Cardiac fibroblast (primary cell): ENCODE measurements at places on chromosomes 5 and 9.
A peak's percentile ranks its signal among the peaks of the same experiment; 100 is the strongest.

DNA sequence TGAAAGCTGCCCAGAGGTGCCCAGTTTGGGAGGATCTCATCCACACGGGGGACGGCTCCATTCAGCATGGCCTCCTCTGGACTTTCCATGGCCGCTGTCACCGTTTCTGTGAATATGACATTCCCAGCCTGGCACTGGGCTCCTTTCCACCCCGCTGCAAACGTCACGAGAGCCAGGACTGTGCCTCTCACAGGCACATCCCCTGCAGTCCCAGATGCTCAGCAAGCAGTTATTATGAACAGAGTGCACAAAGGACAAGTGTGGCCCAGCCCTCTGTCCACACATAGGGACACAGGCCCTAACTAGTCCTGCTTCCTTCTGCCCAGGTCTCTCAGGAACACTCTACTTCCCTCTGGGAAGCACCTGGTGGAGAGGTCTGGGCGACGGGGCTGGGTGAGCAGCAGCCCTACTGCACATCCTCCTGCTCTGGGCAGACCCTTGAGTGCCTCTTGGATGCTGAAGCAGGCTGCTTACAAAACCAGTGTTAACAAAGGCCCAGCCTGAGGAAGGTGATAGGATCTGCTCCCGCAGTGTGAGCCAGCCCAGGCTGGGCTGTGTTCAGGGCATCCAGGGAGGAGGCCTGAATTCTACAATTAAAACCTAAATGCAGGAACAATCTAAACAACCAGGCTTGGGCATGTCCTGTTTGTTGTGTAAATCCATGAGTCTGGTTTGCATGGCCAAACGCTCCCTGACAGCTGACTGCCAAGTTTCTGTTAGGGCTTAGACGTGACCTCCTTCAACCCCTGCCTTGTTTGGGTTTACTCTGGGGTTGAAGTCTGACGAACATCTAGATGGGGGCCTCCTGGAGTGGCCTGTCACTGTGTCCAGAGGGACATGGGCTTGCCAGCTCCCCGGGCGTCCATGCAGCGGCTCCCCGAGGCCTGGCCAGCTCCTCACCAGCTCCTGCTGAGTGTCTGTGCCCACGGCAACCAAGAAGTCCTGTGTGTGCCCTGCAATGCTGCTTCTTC, 269.8 kb downstream of the GADD45G start:
- DNase-seq = no peak

- no peak for DNase-seq
Measured at GRCh38 chr5:135373736-135374515, 25.1 kb downstream of the MACROH2A1 start.

DNA sequence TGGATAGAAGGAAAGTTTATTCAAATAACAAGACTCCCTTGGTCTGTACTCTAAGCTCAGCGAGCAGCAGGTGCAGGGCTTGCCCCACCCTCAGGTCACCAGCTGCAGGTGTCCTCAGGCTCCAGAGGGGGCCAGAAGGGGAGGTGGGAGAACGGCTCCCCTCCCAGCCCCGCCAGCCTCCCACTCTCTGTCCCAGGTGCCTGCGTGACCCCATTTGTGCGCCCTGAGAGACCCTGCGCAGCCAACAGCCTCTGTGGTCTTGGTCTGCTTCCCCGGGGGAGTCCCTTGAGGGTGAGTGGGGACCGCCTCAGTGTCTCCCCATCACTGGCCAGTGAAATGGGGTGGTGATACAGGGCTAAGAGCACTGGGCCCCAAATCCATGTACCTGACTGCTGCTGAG, 62.3 kb upstream of the STXBP1 start:
- DNase-seq = no peak

DNA sequence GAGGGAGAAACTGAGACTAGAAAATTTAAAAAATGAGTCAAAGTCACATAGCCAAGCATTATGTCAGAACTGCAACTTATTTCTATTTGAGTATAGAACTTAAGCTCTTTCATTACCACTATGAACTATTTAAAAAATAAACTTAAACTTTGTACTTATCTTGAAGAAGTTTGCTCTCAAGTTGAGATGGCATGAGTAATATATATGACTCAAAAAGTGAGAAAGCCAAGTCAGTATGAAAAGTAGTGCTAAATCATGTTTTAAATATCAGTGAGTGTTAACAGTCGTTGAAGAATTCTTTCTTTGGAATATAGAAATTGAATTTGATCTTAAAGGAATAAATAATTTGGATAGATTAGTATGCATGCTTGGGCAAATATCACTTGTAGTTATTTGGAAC, 36.3 kb upstream of the CDH10 start:
- no peak for DNase-seq

DNA sequence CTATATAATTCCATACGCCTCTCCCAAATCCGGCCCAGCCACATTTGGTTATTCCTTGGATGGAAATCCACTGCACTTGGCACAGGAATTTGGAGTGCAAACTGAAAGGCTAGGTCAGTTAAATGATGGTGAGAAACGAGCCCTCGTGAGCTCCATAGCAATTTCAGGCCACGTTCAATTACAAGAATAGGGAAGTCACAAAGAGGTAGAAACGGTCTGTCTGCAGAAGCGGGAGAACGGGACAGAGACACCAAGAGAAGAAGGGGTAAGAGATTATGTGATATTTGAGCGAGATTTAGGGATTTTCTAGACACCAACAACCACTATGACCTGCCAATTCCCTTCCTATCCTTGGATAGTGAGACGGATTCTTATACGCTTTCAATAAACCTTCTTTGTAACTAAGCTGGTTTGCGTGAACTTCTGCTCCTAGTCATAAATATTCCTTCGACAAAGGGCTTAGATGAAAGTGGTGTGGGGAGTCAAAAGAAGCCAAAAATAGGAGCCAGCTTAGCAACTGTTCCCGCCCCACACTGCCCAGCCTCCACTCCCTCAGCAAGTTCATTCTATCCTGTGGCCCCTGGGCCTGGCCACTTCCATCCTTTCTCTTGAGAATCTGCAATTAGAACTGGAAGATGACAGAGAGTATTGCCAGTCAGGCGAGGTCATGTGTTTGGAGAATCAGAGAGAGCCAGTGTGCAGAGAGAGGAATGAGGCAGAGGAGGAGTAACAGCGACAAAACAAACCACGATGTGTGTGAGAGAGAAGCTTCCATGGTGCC, 118.4 kb downstream of the ZNF608 start:
- DNase-seq = no peak

GRCh38 chr9:134365791-134366222, 39.6 kb downstream of the RXRA start:
- DNase-seq = no peak

GRCh38 chr9:89548071-89548638, 50.2 kb upstream of the SEMA4D start:
- DNase-seq = no peak

DNA sequence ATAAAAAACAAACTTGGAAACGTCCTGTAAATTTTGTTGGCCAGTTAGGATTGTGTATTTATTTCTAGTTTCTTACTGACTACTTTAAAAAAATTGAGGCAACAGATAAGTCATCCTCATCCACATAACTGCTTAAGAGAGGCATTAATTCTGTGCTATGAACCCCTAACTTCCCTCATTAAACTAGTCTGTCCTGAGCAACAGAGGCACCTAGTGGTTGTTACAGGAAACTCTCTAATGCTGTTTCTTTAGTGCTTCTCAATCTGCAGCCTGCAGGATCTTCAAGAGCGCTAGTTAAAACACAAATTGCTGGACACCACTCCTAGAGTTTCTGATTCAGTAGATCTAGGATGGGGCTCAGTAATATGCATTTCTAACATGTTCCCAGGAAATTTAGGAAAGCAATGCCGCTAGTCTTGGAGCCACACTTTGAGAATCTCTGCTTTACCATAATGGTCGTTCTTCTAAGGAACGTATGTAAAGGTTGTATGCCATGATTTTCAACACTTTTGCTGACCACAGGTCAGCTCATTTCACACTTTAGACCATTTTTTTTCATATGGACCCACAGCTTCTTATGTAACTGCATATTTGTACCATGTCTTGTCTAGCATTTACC, 410.1 kb upstream of the SMARCA2 start:
- peak; percentile 20 for DNase-seq

GRCh38 chr5:109005297-109006009, 257.8 kb downstream of the FER start:
- DNase-seq = peak; percentile 32

DNA sequence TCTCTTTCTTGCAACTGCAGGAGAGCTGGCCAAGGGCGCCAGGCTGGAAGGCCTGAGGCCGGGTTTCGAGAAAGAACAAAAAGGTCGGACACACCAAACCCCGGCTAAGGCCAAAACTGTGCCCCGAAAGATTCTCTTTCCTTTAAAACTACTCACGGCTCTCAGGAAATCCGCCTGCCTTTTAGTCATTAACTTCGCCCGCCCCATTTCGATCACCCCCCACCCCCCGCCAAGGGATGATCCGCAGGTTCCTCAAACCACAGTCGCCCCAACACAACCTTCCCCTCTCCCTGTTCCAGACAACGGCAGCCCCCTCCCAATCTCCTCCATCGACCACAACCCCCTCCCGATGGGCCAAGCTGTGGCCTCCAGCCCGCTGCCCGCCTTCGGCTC, 536 bp downstream of the FEM1C start:
- no peak for DNase-seq

- DNase-seq = no peak
Measured at GRCh38 chr5:59354274-59354673, 539.3 kb downstream of the PDE4D start.

- peak; percentile 29 for DNase-seq
Measured at GRCh38 chr5:134477462-134478245, 47.8 kb upstream of the JADE2 start.

- no peak for DNase-seq
Measured at GRCh38 chr9:68625559-68625958, 79.5 kb upstream of the PIP5K1B start.

DNA sequence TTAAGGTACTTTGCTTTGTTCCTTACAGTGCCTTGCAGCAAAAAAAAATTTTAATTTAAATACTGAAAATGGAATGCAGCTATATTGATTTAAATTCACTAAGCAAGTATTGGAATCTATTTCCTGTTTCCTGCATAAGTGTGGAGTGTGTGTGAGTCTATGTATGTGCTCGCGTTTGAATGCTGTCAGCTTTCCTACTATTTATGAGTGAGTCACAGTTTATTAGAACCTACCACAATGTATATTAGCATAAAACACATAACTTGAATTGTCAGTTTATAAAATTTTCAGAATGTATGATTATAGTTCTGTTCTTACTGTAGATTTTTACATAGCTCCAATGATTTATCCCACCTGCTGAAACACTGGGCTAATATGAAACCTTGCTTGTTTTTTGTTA, 302.1 kb downstream of the NR2F1-AS1 start:
- DNase-seq = no peak

GRCh38 chr9:116269250-116269649, 115.7 kb downstream of the PAPPA start:
- DNase-seq = no peak

- no peak for DNase-seq
Measured at GRCh38 chr9:36050476-36050875, 13.8 kb downstream of the RECK start.

DNA sequence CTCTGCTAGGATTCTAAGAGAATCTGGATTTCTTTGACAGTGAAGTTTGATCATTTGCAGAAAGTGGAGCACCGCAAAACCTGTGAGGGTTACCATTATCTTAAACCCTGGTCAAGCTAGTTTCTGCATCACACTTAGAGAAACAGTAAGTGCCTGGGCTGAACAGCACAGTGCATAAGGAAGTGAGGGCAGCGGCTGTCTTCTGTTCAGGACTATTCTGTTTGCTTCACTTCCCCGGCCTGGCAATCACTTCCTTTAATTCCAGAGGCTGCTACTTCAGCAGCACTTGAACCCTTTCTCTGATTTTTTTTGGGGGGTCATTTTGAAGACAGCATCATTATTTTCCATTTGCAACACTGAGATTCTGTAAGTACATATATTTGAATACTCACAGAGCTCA, 32.0 kb downstream of the SEMA6A start:
- no peak for DNase-seq

- peak; percentile 84 for DNase-seq
Measured at GRCh38 chr9:5838884-5839571, 6.1 kb upstream of the ERMP1 start.

GRCh38 chr9:89815061-89815902, 210.5 kb downstream of the GADD45G start:
- no peak for DNase-seq

DNA sequence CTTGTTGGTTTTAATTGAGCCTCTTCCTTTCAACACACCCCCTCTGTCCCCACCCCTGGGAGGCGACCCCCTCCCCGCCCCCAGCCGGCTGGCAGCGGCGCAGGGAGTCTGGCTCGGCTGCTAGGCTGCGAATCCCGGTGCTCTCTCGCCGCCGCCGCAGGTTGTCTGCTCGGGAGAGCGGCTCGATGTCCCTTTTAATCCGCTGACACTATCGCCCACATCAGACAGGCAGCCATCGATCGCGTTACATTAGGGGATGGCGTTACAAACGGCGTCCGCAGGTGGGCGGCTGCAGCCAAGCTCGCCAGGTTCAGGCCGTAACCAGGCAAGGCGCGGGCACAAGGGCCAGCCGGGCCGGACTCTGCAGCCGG, 1.3 kb downstream of the NR2F1-AS1 start:
- DNase-seq = no peak

DNA sequence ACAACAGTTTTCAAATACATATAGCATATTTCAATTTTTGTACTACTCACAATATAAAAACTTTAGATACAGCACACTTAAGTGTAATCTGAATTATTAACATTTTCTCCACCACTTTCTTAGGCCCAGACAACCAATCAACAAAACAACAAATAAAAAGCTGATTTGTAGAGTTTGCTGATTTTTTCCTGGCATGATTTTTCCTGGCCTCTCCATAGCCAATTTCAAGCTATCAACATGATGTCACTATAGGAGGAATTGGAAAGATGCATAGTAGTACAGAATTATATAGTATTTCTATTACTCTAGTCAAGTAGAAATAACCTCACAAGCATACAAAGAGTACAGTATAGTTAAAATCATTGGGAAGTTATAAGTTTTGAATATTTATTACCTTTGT, 35.1 kb upstream of the ADAMTS19 start:
- DNase-seq = no peak

GRCh38 chr5:10734037-10734709, 26.9 kb downstream of the DAP start:
- no peak for DNase-seq
